ENCODE measurements at places on chromosomes 2 and 18.
A peak's percentile ranks its signal among the peaks of the same experiment; 100 is the strongest.

DNA sequence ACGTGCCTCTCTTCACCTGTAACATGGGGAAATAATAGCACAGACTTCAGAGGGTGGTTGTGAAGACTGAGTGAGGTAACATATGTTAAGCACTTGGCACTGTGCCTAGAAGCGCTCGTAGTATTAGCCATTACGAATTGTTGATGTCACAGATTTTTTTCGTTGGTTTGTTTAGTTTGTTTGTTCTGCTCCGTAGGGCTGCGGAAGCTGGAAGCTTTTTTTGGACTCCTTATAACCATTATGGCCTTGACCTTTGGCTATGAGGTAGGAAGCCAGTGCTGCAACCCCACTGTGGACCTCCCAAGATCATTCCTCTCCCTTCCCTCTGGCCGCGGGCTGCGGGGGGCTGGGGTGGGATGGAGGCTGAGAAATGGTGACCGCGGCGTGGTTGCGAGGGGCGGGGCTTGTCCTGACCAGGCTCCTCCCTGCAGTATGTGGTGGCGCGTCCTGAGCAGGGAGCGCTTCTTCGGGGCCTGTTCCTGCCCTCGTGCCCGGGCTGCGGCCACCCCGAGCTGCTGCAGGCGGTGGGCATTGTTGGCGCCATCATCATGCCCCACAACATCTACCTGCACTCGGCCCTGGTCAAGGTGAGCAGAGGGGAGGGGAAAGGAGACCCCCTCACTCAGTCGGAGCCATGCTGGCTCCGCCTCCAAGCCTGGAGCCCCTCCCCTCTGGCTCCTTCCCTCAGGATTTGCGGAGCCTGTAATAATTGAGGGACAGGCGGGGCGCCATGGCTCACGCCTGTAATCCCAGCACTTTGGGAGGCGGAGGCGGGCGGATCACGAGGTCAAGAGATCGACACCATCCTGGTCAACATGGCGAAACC, 5.5 kb downstream of the SLC11A1 start:
- DNase-seq: no peak

- no peak for DNase-seq
These were observed 1568.6 kb upstream of the NXPH2 start for GRCh38 chr2:140348826-140349225.

DNA sequence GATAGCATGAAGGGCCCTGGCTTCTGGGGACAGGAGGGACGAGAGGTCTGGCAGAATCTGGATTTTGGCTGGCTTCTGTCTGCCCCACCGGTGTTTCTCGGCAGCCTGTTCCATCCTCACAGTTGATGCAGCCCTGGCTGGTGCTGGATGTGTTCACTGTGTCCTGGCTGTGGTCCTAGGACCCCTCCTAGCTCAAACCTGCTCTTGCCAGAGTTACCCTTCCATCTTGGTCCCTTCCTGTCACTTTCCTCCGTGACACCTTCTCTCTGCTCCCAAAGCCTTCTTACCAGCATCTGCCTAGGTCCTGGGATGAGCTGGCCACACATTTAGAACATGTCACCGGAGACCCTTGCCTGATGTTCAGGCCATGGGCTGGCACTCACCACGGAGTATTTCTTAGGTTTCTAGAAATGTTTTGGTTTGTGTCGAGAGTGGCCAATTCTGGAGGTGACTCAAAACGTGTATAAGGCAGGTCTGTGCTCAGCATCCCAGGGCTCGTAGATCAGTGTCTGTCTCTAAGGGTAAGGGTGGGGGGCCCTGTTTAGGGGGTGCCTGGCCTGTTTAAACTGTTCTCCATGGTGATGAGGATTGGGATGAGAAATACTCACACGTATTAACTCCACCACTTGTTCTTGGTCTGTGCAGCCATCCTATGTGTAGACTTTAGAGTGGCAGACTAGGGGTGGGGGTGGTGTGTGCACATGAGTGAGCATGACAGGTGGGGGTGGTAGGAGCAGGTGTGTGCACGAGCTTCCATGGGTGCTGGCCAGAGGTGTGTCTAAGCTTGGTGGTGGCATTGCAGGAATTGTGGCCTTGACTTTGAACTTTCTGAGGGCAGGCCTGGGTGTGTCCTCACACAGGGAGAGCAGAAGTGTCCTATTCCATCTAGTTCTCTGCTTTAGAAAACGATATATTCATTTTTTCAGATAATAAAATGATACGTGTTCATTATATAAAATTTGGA, 162.7 kb downstream of the DYSF start:
- no peak for DNase-seq

- DNase-seq: no peak
These were observed 721 bp upstream of the MIB1 start for GRCh38 chr18:21739604-21740537.

DNA sequence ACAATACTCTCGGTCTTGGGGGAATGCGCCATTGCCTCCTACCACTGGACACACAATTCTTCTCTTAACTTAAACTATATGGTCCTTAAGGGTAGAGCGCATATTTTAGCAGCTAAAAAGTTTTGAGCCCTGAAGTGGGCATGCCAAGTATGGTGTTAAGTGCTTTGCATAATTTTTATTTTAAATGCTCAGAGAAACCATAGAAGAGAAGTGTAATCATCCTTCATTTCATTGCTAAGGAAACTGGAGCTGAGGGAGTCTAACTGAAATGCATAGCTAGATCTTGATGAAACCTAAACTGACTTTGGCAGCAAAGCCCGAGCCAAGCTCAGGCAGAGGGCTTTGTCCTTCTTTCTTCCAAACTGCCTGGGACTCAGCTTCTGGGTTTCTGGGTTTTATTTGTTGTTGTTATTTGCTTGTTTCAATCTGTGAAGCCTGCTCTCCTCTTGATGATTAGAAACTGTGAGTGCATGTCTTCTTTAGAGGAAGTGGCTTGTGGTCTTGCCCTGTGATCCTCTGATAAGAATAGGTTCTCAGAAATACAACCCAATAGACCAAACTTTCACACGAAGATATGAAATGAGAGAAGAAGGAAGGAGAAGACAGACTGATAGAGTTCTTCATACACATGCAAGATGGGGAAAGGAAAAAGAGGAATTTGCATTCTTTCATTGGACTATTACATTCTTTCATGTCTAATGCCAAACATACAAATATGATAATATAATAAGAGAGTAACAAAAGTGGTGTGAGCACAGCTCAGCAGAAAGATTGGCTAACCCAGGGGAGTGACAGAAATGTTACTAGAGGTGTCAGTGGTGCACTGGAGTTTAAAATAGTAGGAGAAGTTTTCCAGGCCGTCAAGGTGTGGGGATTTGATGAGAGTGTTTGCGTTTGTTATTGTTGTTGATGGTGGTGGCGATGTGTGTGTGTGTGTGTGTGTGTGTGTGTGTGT, 7.5 kb upstream of the RNF144A start:
- no peak for DNase-seq

GRCh38 chr2:158297606-158298005, 158.9 kb downstream of the CCDC148 start:
- DNase-seq: peak; percentile 24

DNA sequence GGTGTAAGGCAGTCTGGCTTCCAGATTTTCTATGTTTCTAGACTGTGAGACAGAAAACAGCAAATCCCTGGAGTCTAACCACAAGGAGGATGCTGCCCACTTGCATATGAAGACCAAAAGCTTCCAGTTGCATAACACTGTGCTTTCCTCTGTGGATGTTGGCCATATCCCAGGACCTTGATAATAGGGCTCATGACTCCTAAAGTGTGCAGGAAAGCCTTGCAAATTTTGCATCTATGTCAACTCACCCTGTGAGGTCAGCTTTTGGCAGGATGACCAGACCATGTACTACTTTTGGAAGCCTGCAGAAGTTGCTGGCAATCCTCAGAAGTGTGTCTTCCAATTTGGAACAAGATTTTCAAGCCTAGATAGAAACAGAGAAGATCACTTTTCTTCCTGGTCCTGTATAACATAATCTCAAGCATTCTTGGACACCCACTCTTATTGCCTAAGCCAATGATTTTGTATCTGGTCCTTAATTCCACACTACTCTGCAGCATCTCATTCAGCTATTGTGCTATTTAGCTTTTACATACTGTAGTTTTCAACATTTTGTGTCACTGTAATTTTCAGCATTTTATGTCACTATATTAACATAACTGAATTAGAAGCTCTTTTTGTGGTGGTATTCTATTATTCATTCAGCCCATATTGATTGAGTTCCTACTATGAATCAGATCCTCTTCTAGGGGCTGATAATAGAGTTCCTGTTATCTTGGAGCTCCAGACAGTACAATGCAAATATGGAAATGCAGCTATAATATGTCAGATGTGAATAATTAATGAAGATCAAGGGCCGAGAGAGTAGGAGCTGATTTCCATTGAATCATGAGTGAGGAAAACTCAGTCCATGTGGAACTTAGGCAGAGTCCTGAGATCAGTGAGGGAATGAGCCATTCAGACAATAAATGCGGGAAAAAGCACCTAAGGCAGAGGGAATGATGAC, 85.3 kb upstream of the RAB27B start:
- no peak for DNase-seq

DNA sequence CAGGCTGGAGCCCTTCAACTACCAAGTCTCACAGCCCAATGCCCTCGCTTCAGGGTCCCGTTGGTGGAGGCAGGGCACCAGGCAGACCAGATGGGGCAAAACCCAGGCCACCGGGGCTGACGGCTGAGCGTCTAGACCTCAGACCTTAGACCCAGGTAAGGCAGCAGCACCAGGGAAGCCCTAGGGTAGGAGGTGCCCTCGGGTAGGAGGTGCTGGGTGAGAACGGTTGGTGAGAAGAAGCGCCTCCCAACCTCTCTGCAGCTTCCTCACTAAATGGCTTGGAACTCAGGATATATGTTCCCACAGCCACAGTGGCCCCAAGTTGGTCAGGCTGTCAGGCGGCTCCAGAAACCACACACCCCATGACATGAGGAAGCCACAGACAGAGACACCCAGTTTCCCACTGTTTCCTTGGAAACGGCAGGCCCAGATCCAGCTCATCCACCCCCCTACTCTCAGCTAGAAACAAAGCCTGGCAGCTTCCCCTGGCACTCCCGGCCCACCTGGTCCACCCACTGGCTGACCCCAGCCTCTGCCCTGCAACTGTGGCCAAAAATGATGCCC, 13.1 kb upstream of the MLPH start:
- no peak for DNase-seq

DNA sequence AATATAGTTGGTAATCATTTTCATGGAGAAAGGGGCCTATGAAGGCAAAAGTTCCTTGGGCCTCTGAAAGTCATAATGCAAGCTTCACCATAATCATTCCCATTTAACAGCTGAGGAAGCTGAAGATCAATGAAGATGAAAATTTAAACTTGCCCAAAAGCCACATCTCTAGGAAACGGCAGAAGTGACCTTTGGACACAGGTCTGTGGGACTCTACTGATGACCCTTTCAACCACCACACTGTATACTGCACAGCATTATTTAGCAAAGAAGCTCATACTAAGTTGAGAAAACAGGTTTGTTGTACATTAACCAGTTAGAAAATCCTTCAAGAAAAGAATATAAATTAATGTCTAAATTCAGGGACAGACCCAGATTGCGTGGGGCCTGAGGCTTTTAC, 51.6 kb upstream of the ACTR3 start:
- DNase-seq: no peak

DNA sequence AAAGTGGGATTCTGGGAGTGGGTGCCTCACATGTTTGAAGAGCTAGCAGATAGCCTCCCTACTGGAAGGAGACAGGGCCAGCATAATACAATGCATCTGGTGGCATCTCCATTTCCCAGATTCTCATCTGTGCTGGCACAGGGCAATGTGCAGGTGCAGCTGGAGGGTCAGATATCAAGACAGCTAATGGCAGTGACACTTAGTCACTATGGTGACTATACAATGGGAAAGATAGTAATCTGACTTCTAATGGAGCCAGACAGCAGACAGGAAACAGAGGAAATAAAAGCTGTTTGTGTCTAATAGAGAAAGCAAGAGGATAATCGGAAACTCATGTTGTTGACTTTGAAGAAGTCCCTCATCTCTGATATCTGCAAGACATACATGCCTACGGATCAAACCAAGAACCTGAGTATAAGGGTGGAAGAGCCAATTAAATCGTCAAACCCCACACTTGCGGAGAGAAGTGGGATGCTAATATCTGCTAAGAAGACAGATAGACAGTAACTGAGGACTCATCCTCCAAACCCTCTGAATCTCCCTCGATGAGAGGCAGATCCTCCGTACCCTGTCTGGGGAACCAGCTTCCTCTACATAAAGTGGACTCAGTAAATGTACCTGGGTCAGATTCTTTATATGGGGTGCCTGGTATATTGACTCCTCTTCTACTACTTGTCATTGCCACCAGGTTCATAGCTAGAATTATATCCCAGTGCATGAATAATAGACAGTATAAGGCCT, 692.7 kb downstream of the SOCS6 start:
- no peak for DNase-seq

- DNase-seq: no peak
These were observed 302.0 kb downstream of the NCKAP5 start for GRCh38 chr2:133266041-133266925.

GRCh38 chr2:42135381-42136312, 33.5 kb upstream of the EML4 start:
- no peak for DNase-seq

GRCh38 chr2:47309952-47310800, 92.8 kb upstream of the MSH2 start:
- no peak for DNase-seq

DNA sequence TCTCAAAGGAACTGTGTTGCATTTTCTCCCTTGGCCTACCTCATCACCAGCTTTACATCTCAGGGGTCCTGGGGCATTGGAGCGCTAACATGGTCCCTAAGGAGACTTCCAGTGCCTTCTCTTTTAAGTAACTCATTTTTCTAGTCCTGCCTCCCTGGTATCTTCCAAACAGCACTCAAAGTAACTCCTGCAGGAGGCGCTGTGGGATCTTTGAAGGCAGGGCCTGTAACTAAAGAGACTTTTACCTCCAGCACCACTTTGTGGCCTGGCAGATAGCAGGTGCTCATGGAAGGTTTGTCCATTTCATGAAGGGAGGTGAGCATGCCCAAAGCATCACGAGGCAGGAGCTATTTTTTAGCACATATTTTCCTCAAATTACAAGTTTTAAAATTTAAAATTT, 411.0 kb upstream of the GYPC start:
- DNase-seq: peak; percentile 13

GRCh38 chr2:121485039-121485438, 45.6 kb upstream of the RNU4ATAC start:
- DNase-seq: no peak

DNA sequence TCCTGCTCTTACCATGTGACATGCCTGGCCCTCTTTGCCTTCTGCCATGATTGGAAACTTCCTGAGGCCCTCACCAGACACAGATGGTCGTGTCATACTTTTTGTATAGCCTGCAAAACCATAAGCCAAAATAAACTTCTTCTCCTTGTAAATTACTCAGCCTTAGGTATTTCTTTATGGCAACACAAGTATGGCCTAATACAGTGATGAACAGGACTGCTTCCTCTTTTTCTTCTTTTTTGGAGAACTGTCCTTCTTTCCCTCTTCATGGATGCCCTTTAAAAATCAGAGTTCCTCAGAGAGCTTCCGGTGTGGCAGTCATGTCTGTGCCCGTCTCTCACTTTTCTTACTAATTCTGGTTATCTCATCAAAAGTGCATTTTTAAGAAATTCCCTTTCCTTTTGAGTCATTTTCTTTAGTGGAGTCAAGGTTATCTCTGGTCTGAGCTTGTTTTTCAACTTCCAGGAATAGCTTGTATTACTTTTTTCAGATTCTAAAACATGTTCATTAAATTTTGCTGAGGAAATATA, 9.2 kb upstream of the IL1A start:
- DNase-seq: peak; percentile 61
